T-helper 9 cell (primary cell): ENCODE measurements at places on chromosomes 3 and 15.

GRCh38 chr3:36166477-36166876 is 213.8 kb upstream of the STAC start:
- DNase-seq: no peak

DNA sequence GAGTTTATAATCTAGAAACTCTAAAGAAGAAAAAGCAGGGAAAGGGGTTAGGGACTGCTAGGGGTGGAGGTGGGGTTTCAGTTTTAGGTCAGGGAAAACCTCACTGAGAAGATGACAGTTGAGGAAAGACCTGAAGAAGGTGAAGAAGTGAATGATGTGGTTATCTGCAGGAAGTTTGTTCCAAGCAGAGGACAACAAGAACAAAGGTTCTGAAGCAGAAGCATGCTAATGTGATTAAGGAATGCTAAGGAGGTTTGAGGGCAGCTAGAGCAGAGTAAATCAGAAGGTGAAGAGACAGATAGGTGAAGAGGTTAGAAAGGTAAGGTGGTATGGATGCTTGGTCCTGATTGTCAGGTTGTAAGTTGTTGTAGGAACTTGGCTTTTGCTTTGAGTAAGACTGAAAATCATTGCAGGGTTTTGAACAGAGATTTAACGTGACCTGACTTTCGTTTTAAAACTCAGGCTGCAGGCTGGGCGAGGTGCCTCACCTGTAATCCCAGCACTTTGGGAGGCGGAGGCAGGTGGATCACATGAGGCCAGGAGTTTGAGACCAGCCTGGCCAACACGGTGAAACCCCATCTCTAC is 8.6 kb downstream of the OXSR1 start:
- DNase-seq: no peak

DNA sequence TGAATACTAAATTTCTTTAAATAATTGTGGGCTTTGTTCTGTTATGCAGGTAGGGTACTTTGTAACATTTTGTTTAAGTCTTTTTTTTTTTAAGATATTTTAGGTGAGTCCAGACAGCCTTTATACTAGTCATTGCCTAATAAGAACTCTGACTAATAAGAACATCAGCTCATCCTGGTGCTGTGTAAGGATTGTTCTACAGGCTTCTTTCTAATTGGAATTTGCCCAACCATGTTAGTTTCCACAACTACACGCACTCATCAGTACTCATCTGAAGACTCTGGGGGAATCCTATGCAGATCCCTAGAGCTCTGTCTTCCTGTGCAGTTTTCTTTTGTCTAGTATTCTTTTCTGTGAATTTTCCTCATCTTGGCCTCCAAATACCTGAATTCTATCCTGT is 741.8 kb downstream of the IGSF11 start:
- no peak for DNase-seq

DNA sequence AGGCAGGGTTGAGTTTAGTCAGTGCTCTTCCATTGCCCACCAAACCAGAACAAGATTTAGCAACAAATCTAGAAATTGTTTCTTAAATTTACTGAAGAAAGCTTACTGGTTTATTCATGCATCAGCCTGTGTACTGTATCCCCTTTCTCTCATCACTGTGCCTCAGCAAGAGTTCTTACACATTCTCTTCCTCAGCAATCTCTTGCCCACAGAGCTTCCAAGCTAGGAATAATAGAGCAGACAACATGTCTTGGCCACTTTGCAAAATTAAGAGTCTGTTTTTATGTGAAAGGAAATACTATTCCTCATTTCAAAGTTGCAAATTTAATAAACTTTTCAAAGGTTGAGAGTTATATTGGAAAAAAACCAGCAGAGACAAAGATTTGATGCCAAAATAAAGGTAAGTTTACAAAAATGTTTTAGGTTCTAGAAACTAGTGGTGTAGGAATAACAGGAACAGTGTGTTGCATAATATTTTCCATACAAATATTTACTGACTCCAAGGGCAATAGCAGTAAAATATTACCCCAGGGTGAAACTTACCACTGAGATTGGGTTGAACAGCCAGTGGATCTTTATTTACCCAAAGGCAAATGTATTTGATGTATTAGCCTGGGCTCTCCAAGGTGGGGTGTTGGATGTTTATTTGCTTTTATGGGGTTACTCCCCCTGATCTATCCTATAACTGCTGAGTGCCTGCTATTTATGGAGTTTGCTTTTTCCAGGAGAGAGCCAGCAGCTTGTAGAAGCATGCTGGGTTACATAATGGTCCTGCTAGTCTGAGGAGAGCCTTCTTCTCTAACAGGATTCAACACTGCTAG is 276.7 kb downstream of the ADAMTSL3 start:
- DNase-seq: no peak

- DNase-seq: no peak
These were observed 22.8 kb downstream of the ATP2C1 start for GRCh38 chr3:130916507-130917167.

DNA sequence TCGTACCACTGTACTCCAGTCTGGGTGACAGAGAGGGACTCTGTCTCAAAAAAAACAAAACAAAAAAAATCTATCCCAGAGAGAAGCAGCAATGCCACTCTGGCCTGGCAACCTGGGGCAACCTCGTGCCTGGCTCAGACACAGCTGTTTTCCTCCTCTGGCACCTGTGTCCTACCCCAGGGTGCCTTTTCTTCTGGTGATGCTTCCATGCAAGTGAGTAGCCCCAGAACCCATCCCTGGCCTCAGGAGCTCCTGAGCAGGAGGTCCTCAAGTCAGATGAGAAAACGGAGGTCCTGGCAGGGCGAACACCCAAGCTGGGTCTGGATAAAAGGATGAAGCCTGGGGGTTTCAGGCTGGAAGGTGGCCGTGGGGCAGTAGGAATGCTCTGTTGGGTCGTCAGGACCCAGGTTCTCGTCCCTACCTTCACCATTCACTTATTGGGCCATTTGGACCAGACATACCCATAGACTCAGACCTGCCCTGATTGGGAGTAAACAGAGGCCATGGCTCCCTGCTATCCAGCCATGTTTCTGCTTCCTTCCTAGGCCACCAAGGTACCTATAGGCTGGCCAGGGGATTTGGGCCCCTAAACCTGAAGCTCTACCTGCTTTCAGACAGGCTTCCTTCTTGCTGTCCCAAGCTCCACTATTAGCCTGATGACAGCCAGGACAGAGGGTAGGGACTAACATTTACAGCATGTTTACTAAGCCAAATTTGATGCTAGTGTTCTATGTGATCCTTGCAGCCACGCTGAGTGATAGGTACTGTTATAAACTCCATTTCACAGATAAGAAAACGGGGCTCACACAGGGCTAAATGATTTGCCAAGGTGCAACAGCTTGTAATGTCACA is 102.2 kb downstream of the DAPK2 start:
- no peak for DNase-seq

DNA sequence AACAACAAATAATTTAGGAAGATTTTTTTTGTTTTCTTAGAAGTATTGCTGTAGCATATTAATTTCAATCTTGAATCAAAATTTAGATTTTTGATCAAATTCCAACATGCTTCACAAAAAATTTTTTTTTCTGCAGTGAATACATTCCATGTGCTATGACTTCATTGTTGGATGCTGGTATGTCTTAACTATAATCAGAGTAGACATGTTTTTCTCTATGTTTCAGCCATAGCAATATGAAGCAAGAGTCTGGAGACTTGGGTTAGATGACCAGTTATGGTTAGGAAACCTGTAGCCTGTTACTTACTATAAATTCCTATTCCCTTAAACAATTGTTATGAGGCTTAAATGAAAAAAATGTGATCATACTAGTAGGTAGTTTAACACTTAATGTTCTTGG is 176.1 kb upstream of the CHL1 start:
- no peak for DNase-seq

DNA sequence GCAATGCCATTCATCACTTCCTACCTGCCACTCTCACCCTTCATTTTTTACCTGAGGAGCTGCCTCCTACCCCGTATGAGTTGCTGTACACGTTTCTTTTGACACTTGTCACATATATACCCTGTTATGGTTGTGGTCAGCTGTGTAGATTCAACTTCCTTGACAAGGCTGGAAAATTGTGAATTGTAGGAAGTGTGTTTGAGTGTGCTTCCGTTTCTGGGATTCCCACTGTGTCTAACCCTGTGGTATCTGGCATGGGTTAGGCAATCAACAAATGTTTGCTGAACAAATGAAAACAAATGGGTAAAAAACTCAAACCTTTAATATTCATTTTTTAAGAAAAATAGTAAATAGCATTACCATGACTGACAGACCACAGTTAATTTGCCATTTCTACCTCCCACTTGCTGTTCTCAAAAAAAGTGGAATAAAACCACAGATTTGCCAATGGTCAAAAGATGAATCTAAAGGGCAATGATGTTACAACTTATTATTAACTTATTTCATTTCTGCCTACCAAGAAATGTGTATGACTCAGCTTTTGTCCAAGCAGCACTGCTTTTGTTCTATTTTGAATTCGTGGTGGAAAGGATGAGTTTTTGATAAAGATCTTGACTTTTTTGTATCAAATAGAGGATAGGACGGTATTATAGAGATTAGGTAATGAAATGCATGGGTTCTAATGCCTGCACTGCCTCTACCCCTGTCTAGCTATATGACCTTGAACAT is 404.6 kb downstream of the LPP start:
- no peak for DNase-seq

DNA sequence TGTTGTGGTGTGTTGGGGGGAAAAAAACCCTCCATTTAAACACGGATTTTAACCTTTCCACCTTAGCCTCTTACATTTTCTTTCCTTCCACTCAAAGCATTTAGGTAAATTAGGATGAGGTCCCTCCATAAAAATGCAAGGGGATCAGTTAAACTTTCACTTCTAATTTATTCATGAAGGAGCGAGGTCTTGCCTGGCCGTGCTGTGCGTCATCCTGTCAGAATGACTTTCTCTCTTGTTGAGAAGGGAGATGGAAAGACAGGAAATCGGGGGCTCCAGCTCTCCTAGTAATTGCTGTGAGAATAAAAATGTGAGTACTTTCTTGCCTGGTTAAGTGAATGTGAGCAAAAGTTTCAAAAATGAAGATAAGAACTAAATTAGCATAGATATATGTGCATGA is 962.3 kb upstream of the NR2F2 start:
- DNase-seq: no peak

- DNase-seq: no peak
These were observed 485.9 kb downstream of the SQOR start for GRCh38 chr15:46120713-46121112.

DNA sequence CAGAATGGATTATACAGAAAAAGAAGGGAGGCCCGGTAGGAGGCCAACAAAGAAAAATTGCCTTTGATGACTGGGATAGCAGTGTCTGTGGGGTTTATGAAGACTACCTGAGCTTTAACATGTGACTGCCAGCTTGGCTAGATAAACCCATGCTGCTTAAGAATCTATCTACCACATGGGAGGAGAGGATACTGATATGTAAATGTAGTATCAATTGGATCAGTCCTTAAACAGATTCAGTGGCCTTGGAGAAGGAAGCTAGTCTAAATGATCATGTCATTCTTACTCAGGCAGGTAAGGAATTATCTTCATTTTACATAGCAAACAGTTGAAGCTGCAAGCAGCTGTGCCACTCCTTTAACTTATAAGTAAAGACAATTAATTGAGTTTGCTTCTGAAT is 50.0 kb upstream of the SYNPR start:
- DNase-seq: no peak
